NCI-H146 (cell line): ENCODE measurements at places on chromosomes 13 and 19.

DNA sequence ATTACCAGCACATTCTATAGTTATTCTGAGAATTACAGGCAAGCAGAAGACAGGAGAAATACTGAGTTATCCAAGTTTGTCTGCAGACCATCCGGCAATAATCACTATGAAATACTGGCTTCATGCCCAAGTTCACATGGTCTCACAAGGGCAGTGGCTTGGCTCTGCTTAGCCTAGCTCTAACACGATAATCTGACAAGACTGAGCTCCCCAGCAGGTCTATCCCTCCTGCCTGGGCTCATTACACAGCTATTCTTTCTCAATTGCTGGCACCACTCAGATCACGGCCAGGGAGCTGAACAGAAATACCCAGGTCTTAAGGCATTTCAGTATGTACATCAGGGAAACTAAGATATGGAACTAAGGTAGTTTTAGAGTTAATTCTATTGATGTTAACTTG lies 361.6 kb upstream of the PCDH20 start:
- no peak for DNase-seq

DNA sequence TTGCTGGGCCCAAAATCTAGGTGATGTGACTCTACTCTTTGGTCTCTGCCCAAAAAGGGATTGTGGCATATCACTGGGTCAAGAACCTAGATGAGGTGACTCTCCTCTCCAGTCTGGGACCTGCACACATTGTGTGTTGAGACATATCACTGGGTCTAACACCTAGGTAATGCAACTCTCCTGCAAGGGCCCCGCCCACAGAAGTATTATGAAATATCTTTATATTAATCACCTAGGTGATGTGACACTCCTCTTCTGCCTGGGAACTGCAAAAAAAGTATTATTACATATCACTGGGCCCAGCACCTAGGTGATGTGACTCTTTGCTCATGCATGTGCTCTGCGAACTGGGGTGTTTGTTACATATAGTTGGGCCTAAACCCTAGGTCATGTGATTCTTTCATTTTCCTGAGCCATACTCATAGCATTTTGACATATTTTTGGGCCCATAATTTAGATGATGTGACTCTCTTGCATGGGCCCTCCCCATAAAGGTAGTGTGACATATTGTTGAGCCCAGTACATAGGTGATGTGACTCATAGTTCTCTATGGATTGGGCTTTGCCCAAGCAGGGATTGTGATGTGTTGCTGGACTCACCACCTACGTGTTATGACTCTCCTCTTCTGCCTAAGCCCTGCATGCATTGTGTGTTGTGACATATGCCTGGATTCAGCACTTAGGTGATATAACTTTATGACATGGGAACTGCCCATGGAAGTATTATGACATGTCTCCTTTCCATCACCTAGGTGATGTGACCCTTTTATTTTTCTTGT lies 11.2 kb upstream of the ZNF681 start:
- no peak for DNase-seq

DNA sequence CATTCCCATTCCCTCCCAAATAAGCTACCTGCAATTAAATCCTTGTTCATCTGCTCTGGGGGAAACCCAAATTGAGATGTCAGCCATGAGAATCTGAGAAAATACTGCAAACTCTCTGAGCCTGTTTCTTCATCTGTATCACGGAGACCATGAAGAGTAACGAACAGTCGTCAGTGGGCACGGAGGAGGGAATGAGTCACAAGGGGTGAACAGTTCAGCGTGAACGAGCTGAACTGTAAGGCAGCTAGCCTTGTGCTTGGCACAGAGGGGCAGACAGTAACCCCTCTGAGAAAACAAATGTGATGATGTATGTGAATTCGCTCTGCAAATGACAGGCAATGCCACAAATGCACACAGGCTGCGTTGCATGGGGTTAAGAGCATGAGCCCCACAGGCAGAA lies 288.7 kb downstream of the FOXO1 start:
- DNase-seq, result no peak

- DNase-seq, result no peak
Observed at GRCh38 chr13:87295636-87296035, 375.5 kb upstream of the SLITRK5 start.

GRCh38 chr13:108787700-108788414 lies 158.4 kb downstream of the MYO16 start:
- DNase-seq, result no peak

DNA sequence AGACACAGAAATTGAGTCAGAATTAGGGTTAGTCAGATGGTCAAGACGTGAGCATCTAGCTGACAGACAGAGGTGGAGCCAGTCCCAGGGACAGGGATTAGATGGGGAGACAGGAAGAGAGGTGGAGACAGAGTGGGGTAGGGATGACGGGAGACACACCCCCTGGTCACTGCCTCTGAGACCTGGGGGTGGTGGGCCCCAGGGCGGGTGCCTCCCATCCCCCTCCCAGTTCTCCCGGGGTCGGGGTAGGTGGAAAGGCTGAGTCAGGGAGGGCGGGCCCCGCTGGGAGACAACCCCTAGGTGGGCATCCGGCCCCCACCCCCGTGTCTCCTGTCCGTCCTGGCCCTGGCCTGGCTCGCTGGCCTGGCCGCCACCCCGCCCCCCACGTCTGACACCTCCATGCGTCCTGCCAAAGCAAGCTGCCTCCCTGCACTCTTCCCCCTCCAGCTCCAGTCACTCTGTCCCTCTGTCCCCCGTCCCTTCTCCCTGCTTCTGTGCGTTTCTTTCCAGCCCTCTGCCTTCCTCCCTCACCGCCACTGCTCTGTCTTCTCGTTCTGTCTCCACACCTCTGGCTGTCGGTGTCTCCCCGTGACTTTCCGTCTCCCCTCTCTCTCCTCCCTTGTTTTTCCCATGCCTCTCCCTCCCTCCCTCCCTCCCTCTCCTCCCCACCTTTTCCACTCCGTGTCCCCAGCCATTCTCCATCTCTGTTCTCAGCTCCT lies 15.1 kb downstream of the CCDC97 start:
- peak; percentile 36 for DNase-seq

DNA sequence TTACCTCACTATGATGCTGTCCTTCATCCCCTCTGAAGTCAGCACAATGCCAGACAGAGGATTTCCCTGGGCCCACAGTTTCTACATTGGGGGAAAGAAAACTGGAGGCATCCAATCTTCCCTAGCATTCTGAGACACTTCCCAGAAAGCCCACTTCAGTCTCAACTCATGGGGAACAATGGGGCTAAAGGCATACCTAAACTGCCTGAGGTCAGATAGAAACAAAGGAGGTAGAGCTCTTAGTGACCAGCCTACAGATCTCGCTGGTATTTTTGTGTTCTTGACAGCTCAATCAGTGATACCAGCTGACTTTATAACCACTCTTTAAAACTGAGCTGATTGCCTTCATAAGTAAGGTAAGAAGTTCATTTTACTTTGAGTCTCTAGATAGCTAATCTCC lies 881.0 kb upstream of the GPC6 start:
- DNase-seq, result no peak

GRCh38 chr13:109408591-109409382 lies 377.6 kb downstream of the IRS2 start:
- DNase-seq, result no peak

GRCh38 chr13:84605927-84606326 lies 723.7 kb upstream of the SLITRK1 start:
- no peak for DNase-seq

- DNase-seq, result no peak
Observed at GRCh38 chr13:63093907-63094469, 1678.3 kb upstream of the PCDH20 start.

GRCh38 chr19:48560095-48560530 lies 8.1 kb downstream of the SULT2B1 start:
- DNase-seq, result no peak

- peak; percentile 74 for DNase-seq
Observed at GRCh38 chr13:112346173-112346898, 29.8 kb upstream of the SPACA7 start.

- no peak for DNase-seq
Observed at GRCh38 chr13:47144782-47145181, 247.9 kb upstream of the HTR2A start.

- no peak for DNase-seq
Observed at GRCh38 chr19:1491849-1492170, 829 bp downstream of the REEP6 start.

DNA sequence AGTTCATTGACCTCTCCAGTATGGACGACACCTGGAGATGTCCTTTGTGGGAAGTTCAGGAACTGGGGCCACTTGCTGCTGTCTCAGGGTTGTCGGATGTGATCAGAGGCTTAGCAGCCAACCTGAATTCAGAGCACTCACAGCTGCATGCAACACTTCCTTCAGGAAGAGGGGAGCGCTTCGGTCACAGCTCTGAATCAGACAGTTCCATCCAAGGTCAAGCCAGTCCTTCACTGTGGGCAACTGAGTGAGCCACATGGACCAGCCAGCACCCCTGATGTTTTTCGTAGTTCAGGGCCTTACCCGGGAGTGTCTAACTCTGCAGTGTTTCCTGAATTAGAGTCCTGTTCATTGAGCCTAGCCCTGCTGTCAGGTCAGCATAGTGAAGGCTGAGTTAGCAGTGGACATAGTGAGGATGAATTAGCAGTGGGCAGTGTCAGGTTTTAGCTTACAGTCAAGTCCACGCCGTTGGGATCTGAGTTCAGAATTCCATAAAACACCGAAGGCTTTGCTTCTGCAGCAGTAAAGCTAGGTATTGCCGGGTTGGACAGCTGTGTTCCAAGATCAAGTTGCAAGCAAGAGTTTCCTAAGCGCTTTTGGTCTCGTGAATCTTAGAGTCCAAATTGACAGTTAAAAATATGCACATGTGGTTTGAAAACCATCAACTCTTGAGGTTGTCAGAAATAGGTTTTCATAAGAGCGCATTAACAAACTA lies 5.1 kb downstream of the ZNF555 start:
- no peak for DNase-seq

GRCh38 chr13:109131698-109132257 lies 502.4 kb downstream of the MYO16 start:
- DNase-seq, result no peak

- no peak for DNase-seq
Observed at GRCh38 chr13:21625366-21625765, 21.4 kb upstream of the MICU2 start.

- no peak for DNase-seq
Observed at GRCh38 chr19:43674183-43674582, 4.2 kb upstream of the PLAUR start.

- no peak for DNase-seq
Observed at GRCh38 chr13:44573071-44573470, 3.1 kb downstream of the TSC22D1 start.

- no peak for DNase-seq
Observed at GRCh38 chr13:106752584-106753170, 184.7 kb upstream of the ARGLU1 start.

- DNase-seq, result no peak
Observed at GRCh38 chr13:25153736-25154135, 18.4 kb downstream of the AMER2 start.

GRCh38 chr13:71866335-71867130 lies 471 bp downstream of the DACH1 start:
- DNase-seq, result peak; percentile 67

- no peak for DNase-seq
Observed at GRCh38 chr19:1141944-1142343, 32.1 kb downstream of the SBNO2 start.

GRCh38 chr13:109699628-109700071 lies 86.7 kb downstream of the IRS2 start:
- DNase-seq, result peak; percentile 91

DNA sequence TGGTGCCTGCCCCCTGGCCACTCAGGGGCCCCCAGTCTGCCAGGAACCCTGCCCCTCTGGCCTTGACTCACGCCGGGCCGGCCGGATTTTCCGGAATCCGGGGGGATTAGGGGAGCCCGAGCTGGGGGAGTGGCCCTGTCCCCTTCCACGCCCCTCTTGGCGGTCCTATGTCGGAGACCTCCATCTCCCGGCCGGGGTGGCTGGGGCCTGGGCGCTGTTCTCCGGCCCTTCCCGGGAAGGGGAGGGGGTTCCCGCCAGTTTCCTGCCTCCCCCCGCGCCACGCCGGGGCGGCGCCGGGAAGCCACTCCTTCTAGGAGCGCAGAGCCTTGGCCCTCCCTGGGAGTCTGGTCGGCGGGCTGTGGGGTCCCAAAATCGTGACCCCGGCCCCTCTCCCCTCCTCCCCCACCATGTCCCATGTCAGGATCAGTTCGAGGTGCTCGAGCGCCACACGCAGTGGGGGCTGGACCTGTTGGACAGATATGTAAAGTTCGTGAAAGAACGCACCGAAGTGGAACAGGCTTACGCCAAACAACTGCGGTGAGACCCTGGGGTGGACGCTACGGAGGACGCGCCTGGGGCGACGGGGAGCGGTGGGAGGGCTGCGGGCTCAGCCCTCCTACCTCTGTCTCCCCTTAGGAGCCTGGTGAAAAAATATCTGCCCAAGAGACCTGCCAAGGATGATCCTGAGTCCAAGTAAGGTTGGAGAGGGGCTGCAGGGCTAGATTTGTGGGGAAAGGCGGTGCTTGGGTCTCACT lies 1.3 kb downstream of the TRIP10 start:
- peak; percentile 15 for DNase-seq

- DNase-seq, result no peak
Observed at GRCh38 chr13:73158851-73159250, 100.0 kb downstream of the KLF5 start.

DNA sequence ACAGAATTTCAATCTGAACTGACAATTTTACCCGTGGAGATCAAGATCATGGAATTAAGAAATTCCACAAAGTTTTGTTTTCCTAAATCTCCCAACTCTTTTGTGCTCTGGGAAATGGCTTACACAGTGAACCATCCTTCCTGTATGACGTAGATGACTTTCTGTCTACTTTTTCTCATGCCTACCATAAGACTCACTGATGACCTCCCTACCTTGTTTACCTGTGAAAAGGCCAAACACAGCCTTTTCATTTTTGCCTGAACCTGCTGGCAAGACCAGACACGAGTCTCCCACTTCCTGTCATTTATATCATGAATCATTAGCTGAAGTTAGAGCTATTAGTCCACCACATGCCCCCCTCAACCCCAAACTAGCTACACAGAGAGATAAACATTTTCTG lies 4.6 kb upstream of the KBTBD6 start:
- DNase-seq, result no peak

- DNase-seq, result no peak
Observed at GRCh38 chr13:52848455-52849195, at the start of gene PCDH8. TSS of gene PCDH8 (minus strand) at chr13:52848640. CDS start at chr13:52848436, 204 bp downstream.

DNA sequence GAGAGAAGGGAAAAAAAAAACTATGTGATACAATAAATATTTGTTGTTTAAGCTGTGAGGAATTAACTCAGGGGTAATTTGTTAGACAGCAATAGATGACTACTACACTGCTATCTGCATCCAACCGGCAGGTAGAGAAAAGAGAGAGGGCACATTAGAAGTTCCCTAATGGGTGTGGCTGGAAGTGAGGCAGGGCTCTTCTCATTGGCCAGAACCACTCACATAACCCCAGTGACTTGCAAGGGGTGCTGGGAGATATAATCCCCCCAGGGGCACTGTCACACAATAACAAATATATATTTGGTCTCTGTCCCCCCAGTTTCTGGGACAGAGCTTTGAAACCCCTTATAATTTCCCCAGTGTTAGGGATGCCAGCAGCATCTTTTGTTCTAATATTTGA lies 24.3 kb downstream of the FGF21 start:
- DNase-seq, result no peak

- DNase-seq, result peak; percentile 57
Observed at GRCh38 chr13:94825507-94825906, 113.2 kb upstream of the SOX21 start.

- DNase-seq, result peak; percentile 38
Observed at GRCh38 chr19:1064661-1065605, 2.0 kb upstream of the ARHGAP45 start.

GRCh38 chr13:55572862-55573261 lies 1567.9 kb upstream of the PRR20A start:
- DNase-seq, result no peak
